ENCODE measurements at places on chromosomes 6 and 20.

GRCh38 chr6:125446011-125446410, 144.2 kb upstream of the HDDC2 start:
- no peaks in the 10 kb centered on the region for H3K36me3 ChIP-seq
- no peak for DNase-seq
- no peak overlapping the region for H3K27ac ChIP-seq
- H3K4me1 ChIP-seq, result no peaks in the 10 kb centered on the region

DNA sequence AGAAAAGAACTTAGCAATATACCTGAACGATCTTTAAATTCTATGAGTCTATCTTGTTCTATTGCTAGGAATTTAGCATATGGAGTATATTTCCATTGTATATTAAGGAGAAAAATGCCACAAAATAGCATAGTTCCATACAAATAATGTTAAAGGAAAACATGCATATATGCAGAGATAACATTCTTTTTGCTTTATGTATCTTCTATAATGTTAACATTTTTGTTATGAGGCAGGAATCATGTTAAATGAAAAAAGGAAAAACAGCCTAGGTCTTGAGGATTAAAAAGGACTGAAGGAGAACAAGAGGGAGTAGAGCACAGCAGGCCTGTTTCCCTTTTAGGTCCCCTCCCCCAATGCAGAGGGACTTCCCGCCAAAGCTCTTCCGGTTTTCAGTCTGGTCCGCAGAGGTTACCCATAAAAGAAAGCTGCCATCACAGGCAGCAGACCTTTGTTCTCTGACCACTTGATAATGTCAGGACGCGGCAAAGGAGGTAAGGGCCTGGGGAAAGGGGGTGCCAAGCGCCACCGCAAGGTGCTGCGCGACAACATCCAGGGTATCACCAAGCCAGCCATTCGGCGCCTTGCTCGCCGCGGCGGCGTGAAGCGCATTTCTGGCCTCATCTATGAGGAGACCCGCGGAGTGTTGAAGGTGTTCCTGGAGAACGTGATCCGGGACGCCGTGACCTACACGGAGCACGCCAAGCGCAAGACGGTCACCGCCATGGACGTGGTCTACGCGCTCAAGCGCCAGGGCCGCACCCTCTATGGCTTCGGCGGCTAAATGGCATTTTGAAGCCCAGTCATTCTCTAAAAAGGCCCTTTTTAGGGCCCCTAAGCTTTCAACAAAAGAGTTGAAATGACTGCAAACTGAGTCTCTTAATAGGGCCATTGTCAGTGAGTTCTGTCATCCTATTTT, 108.4 kb upstream of the PRSS16 start:
- H3K27me3 ChIP-seq, result peaks cover 5% of the 10 kb centered on the region
- H3K4me3 ChIP-seq, result peak overlapping the region; percentile 67
- no peaks in the 10 kb centered on the region for H3K4me1 ChIP-seq
- H3K36me3 ChIP-seq, result no peaks in the 10 kb centered on the region
- no peak for DNase-seq

DNA sequence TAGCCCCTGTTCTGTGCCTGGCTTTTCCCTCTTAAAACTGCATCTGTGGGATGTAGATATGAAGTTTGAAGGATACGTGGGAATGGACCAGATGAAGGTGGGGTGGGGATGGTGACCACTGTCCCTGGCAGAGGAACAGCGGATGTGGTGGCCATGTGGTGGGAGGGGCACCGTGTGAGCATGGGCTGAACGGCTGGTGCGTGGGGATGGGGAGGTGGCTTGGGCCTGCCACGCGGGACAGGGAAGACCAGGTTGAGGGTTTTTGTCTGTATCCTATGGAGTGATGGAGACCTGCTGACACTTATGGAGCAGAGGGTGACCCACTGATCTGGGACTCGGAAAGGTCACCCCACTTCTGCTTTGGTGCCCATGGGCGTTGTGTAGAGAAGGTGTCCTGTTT, 19.2 kb downstream of the PHACTR3 start:
- H3K36me3 ChIP-seq, result no peaks in the 10 kb centered on the region
- H3K27ac ChIP-seq, result no peak overlapping the region
- H3K4me3 ChIP-seq, result no peak overlapping the region
- no peaks in the 10 kb centered on the region for H3K27me3 ChIP-seq

DNA sequence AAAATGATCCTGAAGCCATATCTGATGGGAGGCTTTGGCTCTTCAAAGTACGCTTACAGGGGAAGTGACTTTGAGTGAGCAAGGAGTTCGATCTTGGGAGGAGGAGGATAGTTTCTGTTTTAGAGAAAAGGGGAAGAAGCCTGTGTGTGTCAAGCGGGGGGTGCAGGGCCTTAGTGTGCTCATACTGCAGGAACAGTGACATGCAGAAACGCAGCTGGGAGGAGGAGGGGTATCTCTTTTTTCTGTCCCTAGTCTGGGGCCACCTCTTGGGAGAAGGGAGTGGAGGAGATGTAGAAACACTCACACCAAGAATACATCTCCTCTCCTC, 19.8 kb downstream of the SIRPD start:
- H3K36me3 ChIP-seq, result no peaks in the 10 kb centered on the region
- H3K4me3 ChIP-seq, result no peak overlapping the region
- DNase-seq, result peak; percentile 59
- no peak overlapping the region for H3K27ac ChIP-seq
- peaks cover 2% of the 10 kb centered on the region for H3K27me3 ChIP-seq
- no peaks in the 10 kb centered on the region for H3K4me1 ChIP-seq

DNA sequence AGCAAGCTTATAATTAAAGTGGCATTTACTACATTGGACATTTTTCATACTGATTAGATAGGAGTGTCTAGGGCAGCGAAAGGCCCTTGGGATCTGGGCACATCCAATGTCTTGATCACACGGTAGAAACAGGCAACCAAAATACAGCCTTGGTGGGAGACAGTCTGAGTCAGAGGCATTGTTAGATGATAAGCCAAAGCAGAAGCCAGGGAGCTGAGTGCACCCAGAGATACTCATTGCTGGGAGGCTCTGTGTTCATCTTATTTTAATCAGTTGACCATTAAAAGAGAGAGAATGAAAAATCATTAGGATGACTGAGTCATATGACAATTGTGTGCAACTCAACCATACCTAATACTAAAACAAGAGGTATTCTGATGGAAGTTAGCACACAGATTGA, 109.5 kb downstream of the LCA5 start:
- no peak overlapping the region for H3K4me3 ChIP-seq
- no peaks in the 10 kb centered on the region for H3K27me3 ChIP-seq
- H3K36me3 ChIP-seq, result no peaks in the 10 kb centered on the region
- no peak overlapping the region for H3K27ac ChIP-seq

DNA sequence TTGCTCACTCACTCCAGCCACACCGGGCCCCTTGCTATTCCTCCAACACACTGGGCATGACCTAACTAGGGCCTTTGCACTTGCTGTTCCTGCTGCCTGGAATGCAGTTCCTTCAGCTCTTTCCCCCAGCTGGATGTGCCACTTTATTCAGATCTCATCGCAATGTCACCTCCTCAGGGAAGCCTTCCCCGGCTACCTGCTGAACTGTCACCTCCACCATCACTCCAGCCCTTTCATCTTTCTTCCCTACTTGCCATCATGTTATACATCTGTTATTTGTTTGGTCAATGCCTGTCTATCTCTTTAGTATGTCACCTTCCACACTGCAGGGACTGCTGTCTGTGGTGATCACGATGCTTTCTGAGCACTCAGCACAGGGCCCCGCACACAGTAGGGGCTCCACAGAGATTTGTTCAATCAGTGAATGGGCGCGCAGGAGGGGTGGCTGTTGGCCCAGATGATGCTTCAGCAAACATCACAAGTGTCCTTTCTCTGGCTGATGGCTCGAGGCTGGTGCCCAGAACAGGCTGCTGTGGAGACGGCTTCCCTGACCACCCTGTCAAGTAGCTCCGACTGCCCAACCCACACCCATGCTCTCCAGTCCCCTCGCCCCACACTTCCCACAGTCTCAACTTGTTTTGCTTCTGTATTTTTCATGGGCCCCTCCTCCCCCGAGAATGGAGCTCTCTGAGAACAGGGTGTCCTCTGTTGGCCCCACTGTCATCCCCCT, 31.8 kb downstream of the CEBPB start:
- no peak overlapping the region for H3K27ac ChIP-seq
- H3K4me3 ChIP-seq, result no peak overlapping the region
- H3K4me1 ChIP-seq, result peaks cover 8% of the 10 kb centered on the region
- no peaks in the 10 kb centered on the region for H3K27me3 ChIP-seq

DNA sequence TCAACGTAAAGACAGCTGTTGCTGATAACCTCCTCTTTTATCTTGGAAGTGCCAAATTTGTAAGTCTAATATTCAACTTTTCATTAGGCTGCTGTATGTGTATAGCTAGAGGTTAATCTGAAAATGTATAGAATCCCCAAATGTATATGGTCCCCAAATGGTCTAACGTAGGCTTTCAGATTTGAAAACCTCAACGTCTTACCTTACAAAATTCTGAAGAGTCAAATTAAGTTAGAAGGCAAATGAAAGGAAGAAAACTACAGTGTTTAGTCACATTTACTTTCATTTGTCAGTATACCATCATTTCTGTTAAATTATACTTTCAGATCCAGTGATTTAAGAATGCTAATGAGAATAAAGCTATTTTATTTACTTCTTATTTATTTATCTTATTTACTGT, 256.9 kb downstream of the ARHGAP18 start:
- peaks cover 29% of the 10 kb centered on the region for H3K36me3 ChIP-seq
- DNase-seq, result no peak
- H3K27me3 ChIP-seq, result no peaks in the 10 kb centered on the region
- H3K4me3 ChIP-seq, result no peak overlapping the region

DNA sequence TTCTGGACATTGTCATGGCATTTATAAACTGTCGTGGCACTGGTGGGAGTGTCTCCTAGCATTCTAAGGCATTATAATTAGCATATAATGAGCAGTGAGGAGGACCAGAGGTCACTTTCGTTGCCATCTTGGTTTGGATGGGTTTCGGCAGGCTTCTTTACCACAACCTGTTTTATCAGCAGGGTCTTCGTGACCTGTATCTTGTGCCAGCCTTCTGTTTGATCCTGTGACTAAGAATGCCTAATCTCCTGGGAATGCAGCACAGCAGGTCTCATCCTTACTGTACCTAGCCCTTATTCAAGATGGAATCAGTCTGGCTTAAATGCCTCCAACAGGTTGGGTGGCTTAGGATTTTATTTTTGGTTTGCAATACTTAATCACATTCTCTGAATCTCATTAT, 142.7 kb upstream of the GGTLC1 start:
- no peak overlapping the region for H3K27ac ChIP-seq
- H3K4me1 ChIP-seq, result no peaks in the 10 kb centered on the region
- no peak for DNase-seq
- H3K4me3 ChIP-seq, result no peak overlapping the region
- no peaks in the 10 kb centered on the region for H3K36me3 ChIP-seq

DNA sequence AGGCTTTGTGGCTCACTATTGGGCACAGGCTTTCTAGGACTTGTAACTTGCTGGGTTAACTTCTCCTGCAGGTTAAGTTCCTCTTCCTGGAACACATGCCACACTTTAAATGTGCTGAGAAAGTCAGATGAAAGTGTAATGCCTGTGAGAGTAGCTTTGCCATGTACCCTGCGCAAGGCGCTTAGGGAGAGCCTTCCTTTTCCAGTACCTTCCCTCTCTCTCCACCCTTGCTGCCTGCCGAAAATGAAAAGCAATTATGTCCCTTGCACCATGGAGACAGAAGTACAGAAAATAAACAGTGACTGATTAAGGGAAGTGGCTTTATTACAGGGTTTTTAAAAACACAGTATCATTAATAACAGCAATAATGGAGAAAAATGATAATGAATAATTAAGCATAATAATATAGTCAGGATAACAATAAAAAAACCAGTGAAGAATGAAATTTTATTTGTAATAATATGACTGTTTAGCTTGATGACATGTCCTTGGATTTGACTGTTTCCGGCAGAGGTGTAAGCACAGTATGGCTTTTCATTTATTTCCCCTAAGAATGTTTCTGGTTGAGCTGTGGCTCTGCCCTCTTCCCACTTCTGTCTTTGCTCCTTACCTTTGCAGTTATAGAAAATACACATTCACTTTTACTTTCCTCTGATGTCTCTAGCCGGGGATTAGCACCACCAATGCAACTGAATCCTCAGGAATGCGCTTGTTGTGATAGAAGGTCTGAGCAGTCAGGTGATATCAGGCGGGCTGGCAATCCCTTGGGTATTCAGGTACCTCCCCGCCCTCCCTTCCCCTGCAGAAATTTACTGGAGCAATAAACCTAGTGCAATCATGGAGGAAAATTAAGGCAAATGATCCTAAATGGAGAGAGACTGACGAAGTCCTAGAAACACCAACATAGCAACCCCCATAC, 472.3 kb upstream of the CITED2 start:
- H3K27ac ChIP-seq, result no peak overlapping the region
- H3K36me3 ChIP-seq, result no peaks in the 10 kb centered on the region
- H3K4me1 ChIP-seq, result peaks cover 15% of the 10 kb centered on the region
- no peak overlapping the region for H3K4me3 ChIP-seq
- no peaks in the 10 kb centered on the region for H3K27me3 ChIP-seq
- no peak for DNase-seq

GRCh38 chr20:57276221-57276620, 9.8 kb upstream of the BMP7 start:
- H3K27me3 ChIP-seq, result no peaks in the 10 kb centered on the region
- H3K4me1 ChIP-seq, result no peaks in the 10 kb centered on the region
- H3K27ac ChIP-seq, result no peak overlapping the region
- H3K4me3 ChIP-seq, result no peak overlapping the region
- no peaks in the 10 kb centered on the region for H3K36me3 ChIP-seq
- no peak for DNase-seq

- H3K4me1 ChIP-seq, result peaks cover 32% of the 10 kb centered on the region
- no peak overlapping the region for H3K4me3 ChIP-seq
Observed at GRCh38 chr20:41506192-41506915, 111.8 kb downstream of the CHD6 start.

DNA sequence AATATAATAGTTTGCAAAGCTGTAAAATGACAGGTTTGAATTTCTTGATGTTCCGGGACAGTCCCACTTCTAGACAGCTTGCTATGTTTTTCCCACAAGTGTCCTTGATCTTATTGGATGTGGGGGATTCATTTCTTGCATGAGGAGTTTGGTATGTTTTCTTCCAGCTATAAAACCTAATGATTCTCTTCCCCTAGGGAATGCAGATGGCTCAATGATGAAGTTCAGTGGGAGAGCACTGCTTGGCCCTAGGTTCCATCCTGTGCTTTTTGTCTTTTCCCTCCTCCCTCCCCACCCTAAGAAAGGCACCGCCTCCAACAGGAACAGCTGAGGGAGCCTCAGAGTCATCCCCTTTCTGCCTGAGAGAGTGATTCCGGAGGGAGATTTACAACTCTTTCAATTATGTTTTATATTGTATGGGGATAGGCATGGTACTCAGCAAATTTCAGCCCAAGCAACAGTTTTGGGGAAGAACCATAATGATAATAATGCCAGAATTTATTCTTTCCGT, 149.2 kb downstream of the PHACTR1 start:
- H3K36me3 ChIP-seq, result no peaks in the 10 kb centered on the region
- no peaks in the 10 kb centered on the region for H3K27me3 ChIP-seq
- no peak overlapping the region for H3K4me3 ChIP-seq
- no peaks in the 10 kb centered on the region for H3K4me1 ChIP-seq
- DNase-seq, result no peak

GRCh38 chr20:47400685-47401084, 44.2 kb upstream of the ZMYND8 start:
- peaks cover 15% of the 10 kb centered on the region for H3K4me1 ChIP-seq
- DNase-seq, result no peak
- H3K27me3 ChIP-seq, result no peaks in the 10 kb centered on the region
- no peak overlapping the region for H3K4me3 ChIP-seq
- no peaks in the 10 kb centered on the region for H3K36me3 ChIP-seq

GRCh38 chr20:53794529-53795115, 201.0 kb upstream of the ZNF217 start:
- no peak for DNase-seq
- no peak overlapping the region for H3K4me3 ChIP-seq
- H3K36me3 ChIP-seq, result no peaks in the 10 kb centered on the region

- no peak overlapping the region for H3K4me3 ChIP-seq
- H3K27me3 ChIP-seq, result no peaks in the 10 kb centered on the region
- H3K4me1 ChIP-seq, result no peaks in the 10 kb centered on the region
Observed at GRCh38 chr20:55515832-55516231, 489.5 kb downstream of the CBLN4 start.

Data from psoas muscle (tissue), 8 donors.